ENCODE measurements at places on chromosomes 1 and 21.

GRCh38 chr21:27164208-27165177, 197.6 kb upstream of the ADAMTS5 start:
- DNase-seq = no peak

- DNase-seq = no peak
These were observed 22.4 kb upstream of the CCDC27 start for GRCh38 chr1:3729594-3730542.

GRCh38 chr1:74811436-74812179, 78.7 kb downstream of the TYW3 start:
- no peak for DNase-seq

DNA sequence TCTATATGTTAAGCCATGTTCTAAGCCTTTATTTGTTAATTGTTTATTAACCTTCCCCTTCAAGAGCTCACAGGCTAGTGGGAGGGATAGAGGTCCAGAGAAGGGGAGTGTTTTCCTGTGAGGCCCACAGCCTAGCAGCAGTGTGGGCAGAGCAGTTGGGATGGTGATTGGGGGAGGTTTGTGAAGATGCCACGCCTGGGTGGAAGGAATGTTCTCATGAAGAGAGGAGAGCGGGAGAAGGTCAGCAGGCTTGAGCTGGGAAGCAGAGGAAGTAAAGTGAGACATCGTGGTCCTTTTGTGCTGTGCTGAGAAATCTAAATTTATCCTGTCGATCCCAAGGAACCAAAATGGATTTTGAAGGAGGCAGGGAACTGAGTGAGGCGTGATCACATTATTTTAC, 42.6 kb downstream of the TRAPPC10 start:
- DNase-seq = no peak

DNA sequence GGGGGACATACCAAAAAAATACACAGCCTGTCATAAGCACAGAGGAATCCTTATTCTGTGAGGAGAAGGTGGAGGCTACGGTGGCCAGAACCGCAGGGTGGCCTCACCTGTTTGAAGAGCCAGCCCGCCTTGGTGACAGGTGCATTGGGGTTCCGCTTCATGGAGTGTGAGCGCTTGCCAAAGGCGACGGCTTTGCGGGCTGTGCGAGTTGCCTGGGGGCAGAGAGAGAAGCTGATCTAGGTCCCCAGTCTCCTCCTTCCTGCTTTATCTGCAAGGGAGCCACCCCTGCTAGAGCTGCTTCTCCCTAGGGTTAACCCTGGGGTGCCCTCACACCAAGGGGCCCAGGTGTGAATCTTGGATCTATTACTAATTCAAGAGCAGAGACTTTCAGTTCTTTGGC, 54.3 kb upstream of the GOLT1A start:
- no peak for DNase-seq

- peak; percentile 10 for DNase-seq
These were observed 1.0 kb downstream of the SMYD2 start for GRCh38 chr1:214281720-214282629.

DNA sequence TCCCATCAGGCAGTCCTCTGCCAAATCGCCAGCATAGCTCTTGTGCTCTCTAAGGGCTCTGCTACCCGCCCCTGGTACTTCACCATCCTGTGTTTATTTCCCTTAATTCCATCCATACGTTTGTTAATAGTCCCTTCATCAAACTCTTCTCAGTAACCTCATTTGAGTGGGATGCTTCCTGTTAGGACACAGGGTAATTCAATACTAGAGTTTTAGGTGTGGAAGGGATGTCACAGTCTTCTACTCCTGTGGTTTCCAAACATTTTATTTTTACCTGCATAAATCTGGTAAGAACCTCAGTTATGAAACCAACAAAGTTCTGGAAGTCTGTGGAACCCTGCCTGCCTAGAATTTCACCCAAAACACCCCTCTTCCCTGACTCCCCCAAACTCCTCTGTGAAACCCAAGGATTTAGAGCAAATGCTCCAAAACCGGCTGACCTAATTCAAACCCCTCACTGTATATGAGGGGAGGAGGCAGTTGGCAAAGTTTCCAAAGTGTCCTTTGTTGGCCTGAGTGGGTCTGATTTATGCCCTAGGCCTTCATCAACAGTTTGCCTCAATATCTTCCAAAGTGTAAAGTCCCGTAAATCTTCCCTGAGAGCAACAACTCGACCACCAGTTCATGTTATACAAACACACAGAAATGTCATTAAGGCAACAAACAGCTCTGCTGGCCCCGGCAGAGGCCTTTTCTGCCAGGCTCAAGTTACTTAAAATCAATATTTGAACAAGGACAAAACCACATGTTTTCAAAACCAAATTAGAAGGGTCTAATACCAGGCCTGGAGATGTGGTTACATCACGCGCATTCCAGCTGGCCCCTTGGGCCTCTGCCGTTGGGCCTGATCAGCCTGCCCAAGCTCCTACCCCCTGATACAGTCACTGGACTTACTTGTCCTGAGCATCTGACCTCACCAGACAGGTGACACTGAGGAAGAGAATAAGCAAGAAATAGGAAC, 82.4 kb upstream of the FGGY start:
- DNase-seq = no peak

DNA sequence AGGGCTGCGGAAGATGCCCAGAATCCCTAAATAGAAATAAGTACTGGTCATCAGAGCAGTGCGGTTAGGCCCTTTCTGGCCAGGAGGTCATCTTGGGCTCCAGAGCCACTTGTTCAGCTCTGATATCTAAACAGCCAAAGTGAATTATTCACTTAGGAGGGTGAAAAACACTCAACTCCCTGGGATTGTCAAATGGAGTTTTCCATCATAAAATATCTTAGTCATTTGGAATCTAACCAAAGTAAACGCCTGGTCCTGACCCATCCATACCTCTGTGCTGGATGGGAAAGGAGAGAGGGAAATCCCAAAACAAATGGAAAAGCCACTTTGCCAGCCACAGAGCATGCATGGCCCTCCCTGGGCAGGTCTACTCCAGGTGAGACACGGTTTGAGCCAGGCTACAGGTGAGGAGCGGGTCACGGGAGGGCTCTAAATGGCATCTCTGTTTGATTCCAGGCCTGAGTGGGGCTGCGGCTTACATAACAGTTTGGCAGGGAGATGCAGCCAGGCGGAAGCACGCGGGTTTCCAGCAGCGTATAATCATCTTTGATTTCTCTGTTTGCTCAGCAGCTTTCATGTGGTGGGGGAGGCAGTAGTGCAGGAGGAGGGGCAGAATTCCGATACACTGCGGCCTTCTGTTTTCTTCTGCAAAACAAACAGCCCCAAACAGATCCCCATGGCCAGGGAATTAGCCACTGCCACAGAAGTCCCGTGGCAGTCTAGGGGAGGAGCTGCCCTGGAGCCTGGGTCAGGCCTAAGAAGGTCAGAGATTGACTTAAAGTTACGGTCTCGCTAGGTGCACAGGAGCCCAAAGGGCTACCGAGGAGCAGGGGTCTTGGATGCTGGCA, 59.1 kb upstream of the ZNF648 start:
- DNase-seq = no peak

- DNase-seq = no peak
These were observed 168.0 kb downstream of the PPP1R12B start for GRCh38 chr1:202516434-202516877.

- no peak for DNase-seq
These were observed 8.0 kb upstream of the FAM20B start for GRCh38 chr1:179017383-179018326.

- no peak for DNase-seq
These were observed 316.9 kb downstream of the CTH start for GRCh38 chr1:70727886-70728489.

- DNase-seq = peak; percentile 29
These were observed 2.2 kb downstream of the NFIA start for GRCh38 chr1:61084491-61085031.

DNA sequence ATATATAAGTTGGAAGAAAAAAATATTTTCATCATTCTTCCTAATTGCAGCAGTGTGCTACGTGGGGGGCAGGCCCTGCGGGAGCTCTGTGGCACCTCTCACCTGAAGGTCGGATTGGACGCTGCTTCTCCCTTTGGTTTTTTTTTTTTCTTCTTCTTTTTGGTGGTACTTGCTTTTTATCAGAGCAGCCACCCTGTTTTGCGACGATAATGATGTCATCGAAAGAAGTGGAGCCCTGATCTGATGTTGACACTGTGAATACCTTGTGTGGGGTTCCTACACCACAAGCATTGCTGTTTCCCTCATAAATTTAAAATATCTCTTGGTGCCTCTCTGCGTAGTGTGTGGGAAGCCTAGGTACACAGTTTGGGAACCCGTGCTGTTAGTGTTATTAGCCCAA, 5.5 kb downstream of the TRAPPC10 start:
- no peak for DNase-seq

DNA sequence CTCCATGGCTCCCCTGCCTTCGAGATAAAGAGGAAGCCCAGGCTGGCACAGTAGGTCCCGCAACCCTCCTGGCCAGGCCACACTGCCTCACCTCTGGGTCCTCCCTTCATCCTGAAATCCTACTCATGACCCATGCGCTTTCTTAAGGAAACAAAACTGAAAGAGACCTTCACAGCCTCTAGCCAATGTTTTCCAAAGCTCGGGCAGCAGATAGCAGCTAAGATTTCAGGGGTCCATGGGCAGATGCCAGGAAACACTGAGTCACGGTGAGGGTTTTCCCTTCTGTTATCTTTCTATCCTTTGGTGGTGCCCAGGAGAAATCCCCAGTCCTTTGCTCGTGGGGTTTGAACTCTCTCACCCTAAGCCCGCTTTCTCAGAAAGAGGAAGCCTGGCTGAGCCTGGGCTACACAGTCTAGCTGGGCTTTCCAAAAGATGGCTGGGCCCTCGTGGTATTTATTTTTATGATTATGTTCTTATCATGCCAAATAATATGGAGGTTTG, 26.6 kb downstream of the TTC39A start:
- peak; percentile 28 for DNase-seq

DNA sequence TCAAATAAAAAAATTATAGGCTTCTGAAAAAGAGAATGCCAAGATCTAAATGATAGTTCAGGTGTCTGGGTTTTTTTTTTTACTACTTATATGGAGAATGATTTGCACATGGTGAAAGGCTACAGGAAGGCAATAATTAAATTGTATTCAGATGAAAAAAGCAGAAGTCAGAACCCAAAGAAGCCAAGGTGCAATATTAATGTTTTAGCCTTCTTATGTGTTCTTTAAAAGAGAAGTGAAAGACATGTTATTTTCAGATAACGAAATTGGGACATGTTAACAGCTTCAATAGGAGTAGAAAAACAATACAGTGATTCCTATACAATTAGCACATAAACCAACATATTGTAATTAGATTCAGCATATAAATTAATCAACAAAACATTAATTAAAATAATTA, 452.9 kb upstream of the PRMT6 start:
- DNase-seq = no peak

DNA sequence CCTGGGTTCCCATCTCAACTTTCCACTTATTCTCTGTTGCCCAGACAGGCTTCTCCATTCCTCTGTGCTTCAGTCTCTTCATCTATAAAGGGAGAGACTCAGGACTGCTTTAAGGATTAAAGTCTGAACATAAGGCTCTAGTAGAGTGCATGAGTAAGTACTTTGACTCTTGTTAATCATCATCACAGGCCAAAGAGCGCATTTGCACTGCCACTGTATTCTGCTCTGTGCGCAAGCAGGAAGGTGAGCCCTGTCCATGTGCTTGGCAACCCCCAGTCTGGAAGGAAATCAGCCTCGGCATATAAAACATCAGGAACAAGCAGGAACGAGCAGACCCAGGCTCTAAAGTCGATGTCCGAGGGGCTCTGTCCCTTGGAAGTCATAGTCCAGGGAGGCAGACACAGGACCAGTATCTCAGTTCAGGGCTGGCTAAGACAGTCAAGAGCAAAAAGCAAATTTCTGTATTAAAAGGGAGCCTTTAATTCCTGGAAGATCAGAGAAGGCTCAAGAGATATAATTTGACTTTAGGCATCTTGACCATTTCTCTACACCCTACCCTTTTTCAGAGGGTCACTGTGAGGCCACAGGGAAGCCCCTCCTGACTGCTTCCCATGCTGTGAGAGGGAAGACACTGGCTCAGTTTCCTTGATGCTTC, 131.2 kb downstream of the TRABD2B start:
- DNase-seq = no peak

DNA sequence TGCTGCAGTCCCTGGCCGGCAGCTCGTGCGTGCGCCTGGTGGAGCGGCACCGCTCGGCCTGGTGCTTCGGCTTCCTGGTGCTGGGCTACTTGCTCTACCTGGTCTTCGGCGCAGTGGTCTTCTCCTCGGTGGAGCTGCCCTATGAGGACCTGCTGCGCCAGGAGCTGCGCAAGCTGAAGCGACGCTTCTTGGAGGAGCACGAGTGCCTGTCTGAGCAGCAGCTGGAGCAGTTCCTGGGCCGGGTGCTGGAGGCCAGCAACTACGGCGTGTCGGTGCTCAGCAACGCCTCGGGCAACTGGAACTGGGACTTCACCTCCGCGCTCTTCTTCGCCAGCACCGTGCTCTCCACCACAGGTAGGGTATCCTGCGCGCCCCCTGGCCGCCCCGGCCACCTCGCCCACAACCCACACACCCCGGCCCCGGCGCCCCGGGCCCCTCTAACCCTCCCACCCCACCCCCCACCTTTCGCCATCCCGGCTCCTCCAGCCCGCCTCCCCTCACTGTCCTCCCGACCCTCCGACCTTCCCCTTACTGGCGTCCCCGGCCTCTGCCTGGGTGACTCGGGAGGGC, 352 bp downstream of the KCNK1 start:
- DNase-seq = no peak

GRCh38 chr1:202807451-202807925, 733 bp downstream of the KDM5B start:
- DNase-seq = no peak

DNA sequence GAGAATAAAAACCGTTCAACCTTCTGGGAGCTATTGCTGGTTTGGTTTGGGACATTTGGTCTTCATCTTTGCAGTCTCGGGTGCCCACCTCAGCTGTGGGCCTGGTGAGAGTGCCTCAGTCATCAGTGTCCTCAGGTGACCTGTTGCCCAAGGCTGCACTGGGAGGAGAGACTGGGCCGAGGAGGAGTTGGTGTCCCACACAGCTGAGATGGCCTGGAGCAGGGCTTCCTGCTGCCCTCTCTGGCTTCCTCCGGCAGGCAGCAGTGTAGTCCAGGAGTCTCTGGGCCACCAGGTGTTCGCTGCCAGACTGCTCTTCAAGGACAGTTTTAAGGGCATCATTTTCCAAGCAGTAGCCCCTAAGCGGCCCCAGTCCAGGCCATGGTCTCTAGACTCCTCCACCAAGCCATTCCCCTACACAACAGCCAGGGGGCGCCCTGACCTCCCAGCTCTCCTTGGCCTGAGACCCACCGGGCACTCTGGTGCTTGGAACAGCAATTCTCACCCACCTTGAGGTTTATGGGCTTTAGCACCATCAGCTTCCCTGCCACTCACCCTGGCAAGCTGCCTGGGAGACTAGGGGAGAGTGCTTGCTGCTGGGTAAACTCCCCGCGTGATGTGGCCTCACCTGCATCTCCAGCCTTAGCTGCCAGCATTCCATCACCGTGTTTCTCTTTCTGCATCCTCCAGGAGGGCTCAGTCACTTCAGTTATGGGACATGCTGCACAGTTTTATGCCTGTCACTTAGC, 9.1 kb upstream of the SYTL1 start:
- DNase-seq = no peak

GRCh38 chr1:109619576-109620400, at the start of the genes AMPD2 and GNAT2:
Gene AMPD2, plus strand, starts transcription at chr1:109619837. Its CDS starts 1,339 bp downstream, at chr1:109621176.
Gene GNAT2, minus strand, starts transcription at chr1:109619616. Its CDS starts 6,746 bp downstream, at chr1:109612870.
- DNase-seq = peak; percentile 58

GRCh38 chr1:171083222-171083621, 7.5 kb upstream of the FMO3 start:
- DNase-seq = no peak

- no peak for DNase-seq
These were observed 19.8 kb downstream of the RO60 start for GRCh38 chr1:193079187-193079586.

- no peak for DNase-seq
These were observed 775 bp upstream of the EFCAB14 start for GRCh38 chr1:46719689-46720088.

All from KG1 (cell line).